ENCODE measurements at places on chromosomes 6 and 20. TPM values are rescaled to one million over a fixed set of nuclear protein-coding genes. Genes with fewer than 3 reads are reported as not detected.

CCN5 gene
- not detected for total RNA-seq

IL20RA gene
- total RNA-seq, result not detected

TCF21 gene
- not detected for total RNA-seq

CLPSL2 gene
- total RNA-seq, result not detected

BPIFB2 gene
- total RNA-seq, result 54.5 TPM

HCRTR2 gene
- total RNA-seq, result not detected

MUC22 gene
- not detected for total RNA-seq

ERVFRD-1 gene
- total RNA-seq, result not detected

IL17A gene
- not detected for total RNA-seq

ATP6V1G2 gene
- not detected for total RNA-seq

MAS1 gene
- not detected for total RNA-seq

EMILIN3 gene
- 0.29 TPM for total RNA-seq

RAD21L1 gene
- total RNA-seq, result not detected

- DNase-seq, result no peak
These were observed 18.7 kb upstream of the RALGAPB start for GRCh38 chr20:38453941-38454340.

GRCh38 chr6:157586088-157586414 is 205.1 kb downstream of the ZDHHC14 start:
- no peak for DNase-seq

DNA sequence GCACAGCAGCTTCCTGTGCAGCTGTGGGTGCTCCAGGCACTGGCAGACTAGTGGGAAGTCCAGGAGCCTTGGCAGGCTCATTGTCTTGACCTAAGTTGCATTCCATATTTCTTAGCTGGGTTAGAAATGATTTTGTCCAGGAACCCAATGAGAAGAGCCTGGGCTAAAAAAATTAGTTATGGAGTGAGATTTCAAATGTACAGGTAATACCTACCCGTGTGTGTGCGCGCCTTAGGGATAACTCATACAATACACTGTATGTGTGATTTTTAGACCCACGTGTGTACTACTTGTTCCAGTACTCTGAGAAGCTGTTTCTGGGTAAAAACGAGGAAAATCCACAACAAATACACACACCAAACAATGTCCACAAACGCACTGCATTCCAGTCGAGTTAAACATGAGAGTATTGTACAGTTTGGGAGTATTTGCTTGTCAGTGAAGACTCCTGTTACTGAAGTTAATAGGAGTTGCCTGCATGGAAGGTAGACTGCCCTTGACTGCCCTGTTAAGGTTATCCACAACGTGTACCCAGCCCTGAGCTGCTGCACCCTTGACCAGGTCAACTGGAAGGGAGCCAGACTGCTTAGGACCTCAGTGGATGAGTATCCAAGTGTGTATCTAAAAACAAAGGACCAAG is 1.4 kb downstream of the PAQR8 start:
- DNase-seq, result peak; percentile 75

GRCh38 chr20:22924949-22925612 is 110.0 kb upstream of the SSTR4 start:
- no peak for DNase-seq

- no peak for DNase-seq
These were observed 3.0 kb upstream of the SDCBP2 start for GRCh38 chr20:1331801-1332453.

DNA sequence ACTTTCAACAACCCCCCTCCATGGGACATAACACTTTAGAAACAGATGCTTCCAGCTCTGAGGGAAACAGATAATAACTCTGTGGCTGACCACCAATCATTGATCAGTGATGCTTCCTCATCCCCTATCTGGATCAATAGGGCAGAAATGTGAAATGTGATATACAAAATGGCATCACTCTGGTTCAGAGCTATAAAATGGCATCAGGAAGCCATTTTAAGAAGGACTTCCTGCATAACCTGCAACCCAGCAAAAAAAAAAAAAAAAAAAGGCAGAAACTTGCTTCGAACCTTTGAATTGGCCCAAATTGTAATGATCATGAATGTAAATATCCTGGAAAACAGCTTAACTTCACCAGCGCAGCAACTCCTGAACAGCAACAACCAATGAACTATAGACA is 48.0 kb upstream of the RNGTT start:
- DNase-seq, result no peak

GRCh38 chr20:15882553-15882952 is 690.7 kb downstream of the KIF16B start:
- no peak for DNase-seq

- DNase-seq, result no peak
These were observed 4.7 kb upstream of the ENPP5 start for GRCh38 chr6:46175446-46175845.

DNA sequence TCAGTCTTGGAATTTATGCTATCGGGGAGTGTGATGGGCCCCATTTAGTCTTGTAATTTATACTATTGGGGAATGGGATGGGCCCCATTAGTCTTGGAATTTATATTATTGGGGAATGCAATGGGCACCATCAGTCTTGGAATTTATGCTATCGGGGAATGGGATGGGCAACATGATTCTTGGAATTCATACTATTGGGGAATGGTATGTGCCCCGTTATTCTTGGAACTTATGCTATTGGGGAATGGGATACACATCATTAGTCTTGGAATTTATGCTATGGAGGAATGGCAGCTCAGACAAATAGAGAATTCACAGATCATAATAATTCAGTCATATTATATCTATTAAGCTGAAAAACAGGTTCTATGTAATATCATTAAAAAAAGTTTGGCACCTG is 300.3 kb downstream of the SMOC2 start:
- DNase-seq, result no peak

DNA sequence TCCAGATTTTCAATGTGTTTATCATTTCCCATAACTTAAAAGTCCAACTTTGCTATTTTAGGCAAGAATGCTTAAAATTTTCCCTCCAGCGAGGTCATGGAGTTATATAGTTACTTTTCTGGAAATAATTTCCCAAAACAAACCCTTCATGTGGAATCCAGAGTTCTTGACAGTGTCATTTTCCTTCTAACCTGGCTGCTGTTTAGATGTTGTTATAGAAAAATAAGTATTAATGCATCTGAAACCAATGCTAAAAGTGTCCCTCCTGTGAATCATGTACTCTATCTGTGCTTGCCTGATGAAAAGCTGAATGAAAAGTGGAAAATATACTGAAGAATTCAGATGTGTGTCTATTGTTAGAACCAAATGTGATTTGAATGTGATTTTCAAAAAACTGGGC is 245.3 kb upstream of the HSF2 start:
- DNase-seq, result no peak

DNA sequence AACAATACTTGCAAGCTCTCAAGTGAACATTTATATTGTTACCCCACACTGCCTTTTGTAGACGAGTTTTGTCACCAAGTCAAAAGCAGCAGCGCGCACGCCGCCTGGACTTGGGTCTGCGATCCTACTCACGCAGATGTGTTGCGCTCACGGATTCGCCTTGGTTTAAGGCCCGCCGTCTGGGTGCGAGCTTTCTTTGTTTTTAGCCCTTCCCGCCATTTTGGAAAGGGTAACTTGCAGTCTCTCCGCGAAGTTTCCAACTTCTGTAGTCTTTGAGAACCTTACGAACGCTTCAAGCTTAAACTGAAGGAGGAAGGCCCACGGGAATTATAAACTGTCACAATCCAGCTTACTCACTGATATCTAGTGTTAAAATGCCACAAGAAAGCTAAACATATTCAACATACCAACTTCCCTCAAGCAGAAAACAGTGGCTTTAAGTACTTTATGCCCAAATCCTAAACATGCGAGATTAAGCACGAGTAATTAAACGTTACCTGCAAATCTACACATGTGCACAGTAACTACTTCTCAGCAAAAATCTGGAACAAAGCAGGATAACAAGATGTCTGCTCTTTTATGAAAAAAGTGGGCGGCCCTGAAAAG is 80.4 kb upstream of the BTN3A2 start:
- DNase-seq, result no peak

DNA sequence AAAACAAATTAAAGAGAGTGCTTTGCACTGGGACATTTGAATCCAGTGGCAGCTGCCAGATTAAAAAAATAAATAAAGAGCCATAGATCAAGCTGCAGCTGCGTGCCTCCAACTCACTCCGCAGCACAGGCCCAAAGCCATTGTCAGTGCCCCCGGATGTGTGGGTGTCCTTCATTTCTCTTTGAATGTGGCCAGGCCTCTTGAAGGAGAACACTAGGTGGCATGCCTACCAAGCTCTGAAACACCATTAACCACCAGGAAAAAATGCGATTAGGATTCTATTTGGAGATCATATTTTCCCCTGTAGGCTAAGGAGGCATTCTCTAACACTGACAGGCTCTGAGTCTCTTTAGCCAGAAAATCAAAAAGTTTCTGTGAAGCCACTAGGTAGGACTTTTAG is 549.8 kb downstream of the PRKN start:
- DNase-seq, result no peak

DNA sequence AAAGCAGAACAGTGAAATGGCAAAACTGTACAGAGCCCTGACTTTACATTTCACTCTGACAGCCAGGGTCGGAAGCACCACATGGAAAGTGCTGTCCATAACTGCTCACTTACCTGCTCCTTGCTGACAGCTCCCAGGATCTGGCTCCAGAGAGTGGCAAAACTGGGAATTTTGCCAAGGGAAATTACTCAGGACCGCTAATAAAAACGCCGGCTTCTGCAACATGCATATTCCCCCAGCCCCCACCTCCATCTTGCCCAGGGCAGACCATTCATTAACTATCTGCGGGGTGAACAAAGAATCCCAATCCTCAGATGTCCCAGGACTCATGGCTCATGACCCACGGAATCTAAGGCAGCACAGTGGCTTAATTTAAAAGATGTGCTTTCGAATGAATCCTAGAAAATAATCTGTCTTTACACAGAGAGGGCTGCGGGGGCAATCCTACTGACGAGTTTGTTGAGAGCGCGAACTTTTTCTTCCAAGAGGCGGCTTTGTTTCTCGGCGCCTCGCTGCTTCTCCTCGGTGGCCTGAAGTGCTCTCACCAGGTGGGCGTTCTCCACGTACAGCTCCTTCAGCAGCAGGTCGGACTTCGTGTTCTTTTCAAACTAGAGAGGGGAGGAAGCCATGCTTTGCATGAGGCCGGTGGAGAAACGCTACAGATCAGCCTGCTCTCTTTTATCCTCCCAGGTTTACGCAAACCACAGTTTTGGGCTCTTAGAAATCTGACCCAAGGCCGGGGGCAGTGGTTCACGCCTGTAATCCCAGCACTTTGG is 45.8 kb downstream of the GINS1 start:
- DNase-seq, result no peak

GRCh38 chr20:54668271-54669039 is 193.1 kb downstream of the DOK5 start:
- peak; percentile 41 for DNase-seq

DNA sequence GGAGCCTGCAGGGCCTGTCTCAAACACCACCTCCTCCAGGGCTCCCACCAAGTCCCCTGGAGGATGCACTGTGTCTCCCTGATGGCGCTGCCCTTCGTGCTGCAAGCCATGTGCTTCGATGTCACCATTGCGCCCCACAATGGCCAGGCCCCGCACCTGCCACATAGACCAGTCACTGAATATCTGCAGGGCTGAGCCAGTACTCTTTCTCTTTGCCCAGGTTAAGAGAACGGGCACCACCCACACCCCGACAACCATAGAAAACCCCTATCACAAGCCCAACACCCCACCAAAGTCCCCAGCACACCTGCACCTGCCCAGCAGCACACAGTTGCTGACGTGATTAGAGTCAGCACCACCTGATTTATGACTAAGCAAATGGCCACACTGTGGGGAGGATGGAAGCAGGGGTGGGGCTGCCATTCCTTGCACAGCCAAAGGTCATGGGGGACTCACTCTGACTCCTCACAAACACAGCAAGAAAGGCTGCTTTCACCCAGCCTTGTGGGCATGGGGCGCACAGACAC is 104.3 kb downstream of the SLC23A2 start:
- DNase-seq, result no peak

DNA sequence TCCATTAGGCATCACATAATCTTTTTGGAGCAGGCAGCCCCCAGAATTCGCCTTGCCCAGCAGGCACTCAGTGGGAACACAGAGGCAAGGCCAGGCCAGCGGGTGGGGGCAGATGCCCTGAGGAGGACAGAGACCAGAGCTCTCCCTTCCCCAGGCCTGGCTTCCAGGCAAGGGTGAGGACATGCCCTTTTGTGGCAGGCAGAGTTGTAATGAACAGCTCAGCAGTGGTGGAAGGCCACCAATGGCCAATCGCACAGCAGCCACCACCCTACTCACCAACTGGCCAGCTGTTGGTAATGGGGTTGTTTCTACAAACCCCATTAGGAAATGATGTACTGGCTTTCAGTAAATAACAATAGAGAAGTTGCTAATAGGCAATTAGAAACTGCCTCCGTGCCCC is 15.4 kb upstream of the DDO start:
- DNase-seq, result no peak

- no peak for DNase-seq
These were observed 37.1 kb upstream of the MLIP start for GRCh38 chr6:54074109-54074508.

GRCh38 chr6:157571269-157571668 is 190.3 kb downstream of the ZDHHC14 start:
- no peak for DNase-seq

GRCh38 chr6:142301651-142302391 is at the start of gene ADGRG6:
ADGRG6 (plus strand) TSS chr6:142302007; CDS start chr6:142302330, 323 bp downstream.
- peak; percentile 82 for DNase-seq

- no peak for DNase-seq
These were observed 5.8 kb downstream of the FANCE start for GRCh38 chr6:35457907-35458306.

- DNase-seq, result peak; percentile 84
These were observed 671 bp downstream of the BPHL start for GRCh38 chr6:3119040-3119723.

GRCh38 chr6:39685938-39686337 is 39.3 kb downstream of the KIF6 start:
- DNase-seq, result no peak

GRCh38 chr6:107821591-107821990 is 2.5 kb downstream of the SCML4 start:
- no peak for DNase-seq

GRCh38 chr6:151349651-151350270 is 41.6 kb downstream of the ZBTB2 start:
- DNase-seq, result no peak

DNA sequence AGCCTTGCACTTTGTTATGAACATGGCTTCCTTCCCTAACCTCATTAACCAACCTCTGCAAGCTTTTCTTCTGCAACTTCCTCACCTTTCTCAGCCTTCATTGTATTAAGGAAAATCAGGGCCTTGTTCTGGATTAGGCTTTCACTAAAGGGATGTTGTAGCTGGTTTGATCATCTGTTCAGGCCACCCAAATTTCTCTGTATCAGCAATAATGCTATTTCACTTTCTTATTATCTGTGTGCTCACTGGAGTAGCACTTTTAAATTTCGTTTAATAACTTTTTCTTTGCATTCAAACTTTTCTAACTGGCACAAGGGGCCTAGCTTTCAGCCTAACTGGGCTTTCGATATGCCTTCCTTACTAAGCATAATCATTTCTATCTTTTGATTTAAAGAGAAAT is 96.7 kb downstream of the GFRAL start:
- no peak for DNase-seq
